CD4-positive, alpha-beta T cell (primary cell): ENCODE measurements at places on chromosomes 3 and 15. TPM values are rescaled to one million over a fixed set of nuclear protein-coding genes. Genes with fewer than 3 reads are reported as not detected.

The RPN1 gene
- 72.6 TPM for total RNA-seq

The IL5RA gene
- 0.59 TPM for total RNA-seq

The LOXL1 gene
- 3.0 TPM for total RNA-seq

The TGM4 gene
- not detected for total RNA-seq

The SLC12A1 gene
- not detected for total RNA-seq

DNA sequence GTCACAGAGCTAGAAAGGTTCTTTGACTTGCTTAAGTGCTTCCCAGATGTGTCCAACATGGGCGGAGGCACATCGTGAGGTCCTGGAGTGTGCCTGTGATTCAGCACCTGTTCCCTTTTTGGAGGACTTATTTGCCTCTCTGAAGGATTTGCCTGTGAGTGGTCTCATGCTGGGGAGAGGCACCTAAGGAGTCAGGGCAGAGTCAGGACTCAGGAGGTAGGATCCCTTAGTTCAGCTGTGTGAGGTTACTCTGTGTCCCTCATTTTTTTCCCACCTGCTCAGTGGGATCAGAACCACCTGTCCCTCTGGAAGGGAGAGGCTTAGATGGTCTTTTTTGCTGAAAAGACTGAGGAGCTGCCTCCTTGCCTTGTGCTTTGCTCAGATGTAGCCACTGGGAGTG lies 3.0 kb downstream of the ZNF589 start:
- H3K4me3 ChIP-seq = no peak overlapping the region
- H3K27ac ChIP-seq = no peak overlapping the region
- DNase-seq = no peak

DNA sequence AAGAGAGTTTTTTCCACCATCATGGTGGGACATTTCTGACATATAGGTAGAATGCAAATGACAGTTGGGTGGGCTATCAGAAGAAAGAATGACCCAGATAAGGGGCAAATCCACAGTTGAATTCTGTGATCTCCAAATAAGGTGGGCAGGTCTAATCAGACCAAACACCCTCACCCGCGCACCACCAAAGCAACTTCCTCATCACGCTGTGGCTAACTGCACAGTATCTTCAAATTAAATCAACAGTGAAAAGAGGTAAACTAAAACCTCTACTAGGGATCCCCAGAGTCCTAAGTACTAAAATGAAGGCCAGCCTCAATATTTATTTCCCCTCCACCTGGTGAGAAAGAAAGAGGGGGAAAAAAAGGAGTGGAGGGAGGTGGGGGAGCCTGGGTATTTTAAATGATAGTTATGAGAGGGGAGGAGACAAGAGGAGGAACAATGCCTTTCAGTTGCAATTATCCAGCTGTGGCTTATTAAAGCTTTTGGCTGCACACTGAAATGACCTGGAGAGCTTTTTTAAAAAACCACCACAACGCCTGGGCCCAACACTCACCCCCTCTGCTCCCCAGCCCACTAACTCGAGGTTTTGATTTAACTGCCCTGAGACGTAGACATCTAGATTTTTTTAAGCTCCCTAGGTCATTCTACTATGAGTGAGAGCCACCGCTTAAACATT lies 61.0 kb downstream of the LRIG1 start:
- DNase-seq = no peak
- peaks cover 22% of the 10 kb centered on the region for H3K4me1 ChIP-seq
- H3K4me3 ChIP-seq = no peak overlapping the region
- H3K36me3 ChIP-seq = peaks cover 22% of the 10 kb centered on the region
- H3K27me3 ChIP-seq = no peaks in the 10 kb centered on the region

- H3K4me3 ChIP-seq = no peak overlapping the region
- no peaks in the 10 kb centered on the region for H3K27me3 ChIP-seq
- no peak overlapping the region for H3K27ac ChIP-seq
- H3K36me3 ChIP-seq = no peaks in the 10 kb centered on the region
- peaks cover 20% of the 10 kb centered on the region for H3K4me1 ChIP-seq
- no peak for DNase-seq
Observed at GRCh38 chr15:75022783-75023180, 608 bp upstream of the PPCDC start.

- no peak overlapping the region for H3K27ac ChIP-seq
- no peak for DNase-seq
- no peaks in the 10 kb centered on the region for H3K4me1 ChIP-seq
- no peak overlapping the region for H3K4me3 ChIP-seq
- H3K27me3 ChIP-seq = no peaks in the 10 kb centered on the region
- no peaks in the 10 kb centered on the region for H3K36me3 ChIP-seq
Observed at GRCh38 chr3:171687581-171687980, 122.7 kb downstream of the PLD1 start.

- no peaks in the 10 kb centered on the region for H3K27me3 ChIP-seq
- no peaks in the 10 kb centered on the region for H3K4me1 ChIP-seq
- H3K4me3 ChIP-seq = no peak overlapping the region
- H3K27ac ChIP-seq = no peak overlapping the region
Observed at GRCh38 chr3:175914785-175915184, 1055.7 kb downstream of the NAALADL2 start.

DNA sequence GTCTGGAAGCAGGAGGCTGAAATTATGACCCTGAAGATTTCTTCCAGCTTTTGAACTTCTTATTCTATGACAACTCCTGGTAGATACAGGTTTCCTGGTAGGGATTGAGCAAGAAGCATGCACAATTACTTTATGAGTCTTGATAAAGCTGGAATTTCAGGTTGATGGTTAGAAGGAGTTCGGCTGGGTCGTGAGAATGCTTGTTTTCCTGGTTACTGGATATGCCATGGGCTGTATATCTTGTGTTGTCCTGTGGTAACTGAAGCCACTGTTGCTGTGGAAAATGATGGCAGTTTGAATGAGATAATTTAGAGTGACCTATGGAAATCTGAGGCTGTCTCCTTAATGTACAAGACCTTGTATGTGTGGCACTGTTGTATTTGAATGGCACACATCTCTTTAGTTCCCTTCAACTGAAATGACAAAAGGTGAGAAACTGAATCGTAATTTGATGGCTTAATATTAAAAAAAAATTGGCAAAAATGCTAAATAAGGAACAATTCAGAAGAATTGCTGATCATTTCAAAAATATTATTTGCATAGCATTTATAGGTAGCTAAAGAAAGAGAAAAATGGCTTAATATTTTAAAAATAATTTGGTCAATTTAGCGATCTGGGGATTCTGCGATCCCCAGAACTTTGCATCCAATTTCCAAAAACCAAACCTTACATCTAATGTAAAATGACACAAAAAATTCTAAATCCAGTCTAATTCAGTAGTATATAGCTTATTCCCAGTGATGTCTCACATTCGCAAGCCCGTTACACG lies 1.1 kb upstream of the UBE2E1 start:
- H3K4me1 ChIP-seq = peaks cover 25% of the 10 kb centered on the region
- no peak overlapping the region for H3K27ac ChIP-seq
- no peak overlapping the region for H3K4me3 ChIP-seq
- no peaks in the 10 kb centered on the region for H3K36me3 ChIP-seq

- H3K27me3 ChIP-seq = no peaks in the 10 kb centered on the region
- H3K27ac ChIP-seq = no peak overlapping the region
- peaks cover under 1% of the 10 kb centered on the region for H3K4me1 ChIP-seq
- no peak for DNase-seq
- no peak overlapping the region for H3K4me3 ChIP-seq
Observed at GRCh38 chr3:188911026-188911850, 260.5 kb upstream of the TPRG1 start.

DNA sequence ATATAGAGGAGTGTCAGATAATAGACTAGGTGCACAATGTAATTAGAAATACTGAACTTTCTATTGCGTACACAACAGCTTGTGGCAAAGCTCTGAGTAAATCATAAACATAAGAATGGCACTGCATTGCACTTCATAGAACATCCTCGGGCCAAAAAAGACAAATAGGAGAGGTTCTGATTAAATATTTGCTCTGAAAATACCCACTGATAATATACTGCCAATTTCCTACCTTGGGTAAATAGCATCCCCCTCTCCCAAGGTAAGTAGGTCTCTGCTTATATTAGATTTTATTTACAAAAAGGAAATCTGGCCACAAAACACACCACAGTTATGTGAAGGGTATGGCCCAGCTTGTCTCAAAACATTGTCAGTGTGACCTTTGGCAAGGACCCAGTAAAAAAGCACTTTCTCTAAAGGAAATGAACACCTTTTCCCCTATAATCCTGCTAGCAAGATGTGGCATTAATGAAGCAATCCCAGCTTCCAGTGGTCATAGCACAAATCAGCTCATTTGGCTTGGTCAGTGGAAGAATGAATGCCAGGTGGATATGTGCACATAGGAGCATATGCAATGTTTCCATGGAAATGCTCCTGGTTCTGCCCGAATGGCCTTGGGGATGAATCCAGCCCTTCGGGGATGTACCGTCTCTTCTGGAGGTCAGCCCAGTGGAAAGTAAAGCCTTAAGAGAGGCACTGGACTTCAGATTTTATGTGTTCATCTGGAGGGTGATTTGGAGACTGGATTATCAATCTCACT lies 315.9 kb downstream of the LSAMP start:
- no peaks in the 10 kb centered on the region for H3K27me3 ChIP-seq
- DNase-seq = no peak
- no peaks in the 10 kb centered on the region for H3K36me3 ChIP-seq
- no peaks in the 10 kb centered on the region for H3K4me1 ChIP-seq
- no peak overlapping the region for H3K4me3 ChIP-seq
